ENCODE measurements at places on chromosomes 6 and 20.

DNA sequence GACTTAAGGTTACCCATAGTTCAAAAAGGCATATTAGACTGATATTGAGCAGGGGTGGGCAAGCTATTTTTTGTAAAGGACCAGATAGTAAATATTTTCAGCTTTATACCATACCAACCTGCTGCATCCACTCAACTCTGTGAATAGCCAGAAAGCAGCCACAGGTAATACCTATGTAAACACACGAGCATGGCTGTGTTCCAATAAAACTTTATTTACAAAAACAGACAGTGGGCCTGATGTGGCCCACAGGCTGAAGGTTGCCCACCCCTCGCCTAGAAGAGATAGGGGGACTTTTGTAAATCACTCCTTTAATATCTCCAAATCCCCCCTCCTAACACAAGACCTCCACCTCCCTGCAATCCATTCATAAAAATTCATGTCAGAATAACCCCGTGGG is 64.4 kb downstream of the PSMG4 start:
- no peak for DNase-seq
- peaks cover 12% of the 10 kb centered on the region for H3K4me1 ChIP-seq
- no peak overlapping the region for H3K4me3 ChIP-seq
- no peaks in the 10 kb centered on the region for H3K27me3 ChIP-seq
- no peak overlapping the region for H3K27ac ChIP-seq

GRCh38 chr20:46004889-46005473 is 3.7 kb upstream of the MMP9 start:
- H3K4me1 ChIP-seq, result peaks cover 2% of the 10 kb centered on the region
- no peaks in the 10 kb centered on the region for H3K36me3 ChIP-seq
- H3K4me3 ChIP-seq, result no peak overlapping the region
- no peak overlapping the region for H3K27ac ChIP-seq
- peaks cover 50% of the 10 kb centered on the region for H3K27me3 ChIP-seq

DNA sequence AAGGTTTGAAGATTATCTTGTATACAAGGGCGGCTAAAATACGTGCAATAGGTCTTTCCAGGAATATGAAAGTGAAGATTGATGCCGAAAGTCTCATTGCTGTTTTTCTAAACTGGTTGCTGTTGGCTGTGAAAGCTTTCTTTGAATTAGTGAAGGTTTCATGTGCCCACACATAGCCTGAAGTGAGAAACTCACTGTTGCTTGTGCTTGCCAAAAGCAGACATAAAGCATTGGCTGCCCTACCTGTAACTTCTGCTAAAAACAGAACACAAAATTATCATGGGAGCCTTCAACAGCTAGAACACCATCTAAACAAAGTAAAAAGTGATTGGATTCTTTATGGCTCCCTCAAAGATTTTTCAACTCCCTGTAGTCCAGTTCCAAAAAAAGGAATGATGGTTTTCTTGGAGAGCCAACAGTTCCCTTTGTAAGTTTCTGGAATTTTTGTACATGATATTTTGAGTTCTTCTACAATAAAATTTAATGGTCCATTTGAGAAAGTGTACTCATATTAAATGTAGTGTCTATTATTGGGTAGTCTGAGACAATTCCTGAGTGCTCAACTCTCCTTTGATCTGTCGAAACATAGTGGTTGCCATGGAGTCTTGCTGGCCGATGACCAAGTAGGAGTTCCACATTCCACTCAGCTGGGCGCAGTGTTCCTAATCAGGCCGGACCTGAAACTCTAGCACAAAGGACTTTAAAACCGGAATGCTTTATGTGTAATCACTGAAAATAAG is 68.5 kb downstream of the PLEKHG1 start:
- H3K4me1 ChIP-seq, result peaks cover 1% of the 10 kb centered on the region
- no peaks in the 10 kb centered on the region for H3K36me3 ChIP-seq
- H3K4me3 ChIP-seq, result no peak overlapping the region
- H3K27me3 ChIP-seq, result no peaks in the 10 kb centered on the region
- DNase-seq, result peak; percentile 69

GRCh38 chr6:98678481-98678880 is 155.9 kb upstream of the POU3F2 start:
- H3K36me3 ChIP-seq, result no peaks in the 10 kb centered on the region
- no peak overlapping the region for H3K4me3 ChIP-seq
- H3K27me3 ChIP-seq, result no peaks in the 10 kb centered on the region
- no peaks in the 10 kb centered on the region for H3K4me1 ChIP-seq

GRCh38 chr6:158574800-158575199 is 14.9 kb downstream of the TMEM181 start:
- H3K36me3 ChIP-seq, result peaks cover 12% of the 10 kb centered on the region
- H3K4me1 ChIP-seq, result peaks cover 12% of the 10 kb centered on the region
- no peak overlapping the region for H3K27ac ChIP-seq
- no peak for DNase-seq

DNA sequence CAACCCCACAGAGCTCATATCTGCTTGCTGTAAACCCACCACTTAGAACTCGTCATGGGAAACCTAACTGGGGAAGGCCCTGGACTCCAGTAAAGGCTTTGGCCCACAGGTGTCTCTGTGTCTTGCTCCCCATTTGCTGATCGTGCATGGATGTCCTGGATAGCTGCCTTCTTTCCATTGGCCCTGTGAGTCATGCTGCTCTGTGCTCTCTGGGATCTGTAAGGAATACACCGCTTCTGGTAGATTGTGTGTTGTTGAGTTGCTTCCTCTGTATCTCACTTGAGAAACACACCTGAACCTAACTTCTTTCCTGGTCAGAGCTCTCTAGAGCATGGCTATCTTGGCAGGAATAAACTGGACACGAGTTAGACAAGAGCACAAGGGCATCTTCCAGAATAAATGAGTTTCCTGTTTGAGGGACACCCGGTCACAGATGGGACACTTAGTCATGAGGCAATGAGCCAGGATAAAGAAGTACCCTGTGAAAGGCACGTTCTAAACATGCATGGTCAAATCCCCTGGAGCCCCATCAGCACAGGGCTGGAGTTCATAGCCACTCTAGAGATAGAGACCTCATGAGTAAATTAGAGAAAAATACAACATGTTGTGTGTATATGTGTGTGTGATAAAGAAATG is 99.6 kb upstream of the TMEM170B start:
- H3K36me3 ChIP-seq, result no peaks in the 10 kb centered on the region
- DNase-seq, result no peak
- H3K4me1 ChIP-seq, result peaks cover 3% of the 10 kb centered on the region
- H3K27me3 ChIP-seq, result no peaks in the 10 kb centered on the region
- no peak overlapping the region for H3K27ac ChIP-seq
- no peak overlapping the region for H3K4me3 ChIP-seq

- no peak overlapping the region for H3K4me3 ChIP-seq
- no peaks in the 10 kb centered on the region for H3K27me3 ChIP-seq
- no peak overlapping the region for H3K27ac ChIP-seq
- no peak for DNase-seq
- no peaks in the 10 kb centered on the region for H3K4me1 ChIP-seq
- H3K36me3 ChIP-seq, result no peaks in the 10 kb centered on the region
Observed at GRCh38 chr6:158923805-158924498, 76.0 kb downstream of the RSPH3 start.

- H3K4me1 ChIP-seq, result peaks cover 9% of the 10 kb centered on the region
- DNase-seq, result no peak
- H3K27me3 ChIP-seq, result peaks cover 7% of the 10 kb centered on the region
- H3K27ac ChIP-seq, result no peak overlapping the region
- H3K36me3 ChIP-seq, result no peaks in the 10 kb centered on the region
Observed at GRCh38 chr20:47859278-47859677, 74.0 kb upstream of the SULF2 start.

- peaks cover 13% of the 10 kb centered on the region for H3K4me1 ChIP-seq
- DNase-seq, result no peak
- no peak overlapping the region for H3K4me3 ChIP-seq
- no peaks in the 10 kb centered on the region for H3K27me3 ChIP-seq
- peaks cover 52% of the 10 kb centered on the region for H3K36me3 ChIP-seq
Observed at GRCh38 chr6:31529329-31530150, 778 bp downstream of the MCCD1 start.

DNA sequence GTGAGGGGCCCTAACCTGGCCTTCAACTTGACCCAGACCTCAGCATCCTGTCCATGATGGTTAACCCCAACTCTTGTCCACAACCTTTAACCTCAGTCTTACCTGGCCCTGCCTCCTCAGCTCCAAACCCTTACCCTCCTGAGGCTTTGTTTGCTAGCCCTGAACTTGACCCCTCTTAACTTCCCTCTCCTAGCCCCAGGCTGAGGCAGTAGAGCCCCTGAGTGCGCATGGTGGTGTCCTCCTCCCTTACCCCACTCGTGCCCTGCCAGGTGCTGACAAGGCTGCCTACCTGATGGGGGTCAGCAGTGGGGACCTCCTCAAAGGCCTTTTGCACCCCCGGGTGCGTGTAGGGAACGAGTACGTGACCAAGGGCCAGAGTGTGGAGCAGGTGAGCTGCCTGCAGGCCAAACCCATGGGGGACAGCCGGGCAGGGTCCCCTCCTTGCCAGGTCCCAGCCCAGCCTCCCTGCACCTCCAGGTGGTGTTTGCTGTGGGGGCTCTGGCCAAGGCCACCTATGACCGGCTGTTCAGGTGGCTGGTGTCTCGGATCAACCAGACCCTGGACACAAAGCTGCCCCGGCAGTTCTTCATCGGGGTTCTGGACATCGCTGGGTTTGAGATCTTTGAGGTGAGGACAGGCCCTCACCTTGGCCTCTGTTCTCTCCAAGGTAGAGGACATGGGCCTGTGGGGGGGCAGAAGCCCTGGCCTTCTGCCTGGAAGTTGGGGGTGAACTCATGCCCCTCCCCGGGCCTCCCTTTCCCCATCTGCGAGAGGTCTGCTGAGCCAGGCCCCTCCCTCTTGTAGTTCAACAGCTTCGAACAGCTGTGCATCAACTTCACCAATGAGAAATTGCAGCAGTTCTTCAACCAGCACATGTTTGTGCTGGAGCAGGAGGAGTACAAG is 31.9 kb downstream of the MYH7B start:
- H3K36me3 ChIP-seq, result peaks cover 4% of the 10 kb centered on the region
- no peak overlapping the region for H3K4me3 ChIP-seq
- H3K27me3 ChIP-seq, result peaks cover 55% of the 10 kb centered on the region
- no peak for DNase-seq

DNA sequence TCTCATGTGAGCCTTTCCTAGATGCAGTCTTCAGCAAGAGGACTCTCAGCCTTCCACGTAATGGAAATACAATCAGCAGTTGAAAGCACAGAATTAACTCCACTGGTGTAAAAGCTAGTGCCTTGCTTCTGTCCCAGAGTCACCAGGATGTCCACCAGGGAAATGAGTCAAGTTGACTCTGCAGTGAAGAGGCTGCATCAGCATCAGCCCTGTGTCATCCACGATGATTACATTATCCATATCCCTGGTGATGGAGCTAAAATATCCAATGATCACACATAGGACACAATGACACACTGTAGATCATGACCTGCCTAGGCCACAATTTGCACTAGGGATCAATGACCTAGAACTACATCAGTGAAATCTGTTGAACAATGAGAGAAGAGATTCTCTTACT is 262.4 kb downstream of the ERMARD start:
- H3K27me3 ChIP-seq, result peaks cover 48% of the 10 kb centered on the region
- no peak overlapping the region for H3K27ac ChIP-seq
- no peak for DNase-seq
- no peaks in the 10 kb centered on the region for H3K36me3 ChIP-seq
- H3K4me1 ChIP-seq, result no peaks in the 10 kb centered on the region

DNA sequence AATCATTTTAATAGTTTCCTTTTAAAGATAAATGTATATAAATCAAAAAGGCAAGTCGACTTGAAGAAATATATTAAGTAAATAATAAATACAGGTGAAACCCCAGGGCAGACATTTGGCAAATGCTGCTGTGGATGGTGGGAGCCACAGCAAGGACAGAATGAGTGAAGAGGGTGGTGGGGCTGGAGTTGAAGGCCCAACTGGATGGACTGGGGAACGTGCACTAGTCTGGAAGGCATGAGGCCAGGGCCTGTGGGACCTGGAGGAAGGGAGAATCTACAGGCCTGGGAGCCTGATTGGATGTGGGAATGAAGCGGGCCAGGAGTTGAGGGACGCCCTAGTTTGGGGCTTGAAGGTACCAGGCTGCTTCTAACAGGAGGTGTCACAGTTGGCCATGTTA is 30.6 kb upstream of the BLCAP start:
- peaks cover 51% of the 10 kb centered on the region for H3K27me3 ChIP-seq
- no peaks in the 10 kb centered on the region for H3K36me3 ChIP-seq
- H3K27ac ChIP-seq, result no peak overlapping the region
- no peak overlapping the region for H3K4me3 ChIP-seq
- no peak for DNase-seq

DNA sequence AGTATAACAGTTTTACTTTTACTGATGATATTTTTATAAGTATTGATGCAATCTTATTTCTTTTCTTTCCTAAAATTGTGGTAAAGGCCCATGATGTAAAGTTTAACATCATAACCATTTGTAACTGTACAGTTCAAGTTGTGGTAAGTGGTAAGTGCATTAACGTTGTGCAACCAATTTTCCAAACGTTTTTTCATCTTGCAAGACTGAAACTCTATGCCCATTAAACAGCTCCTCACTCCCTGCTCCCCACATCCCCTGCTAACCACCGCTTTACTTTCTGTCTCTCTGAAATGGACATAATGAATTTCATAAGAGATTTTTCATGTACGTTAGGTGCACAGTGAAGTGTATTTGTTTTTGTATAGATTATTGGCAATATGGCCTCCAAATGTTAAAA is 106.0 kb downstream of the PACRG start:
- no peak overlapping the region for H3K4me3 ChIP-seq
- H3K36me3 ChIP-seq, result no peaks in the 10 kb centered on the region
- DNase-seq, result no peak
- H3K4me1 ChIP-seq, result no peaks in the 10 kb centered on the region
- H3K27me3 ChIP-seq, result no peaks in the 10 kb centered on the region

DNA sequence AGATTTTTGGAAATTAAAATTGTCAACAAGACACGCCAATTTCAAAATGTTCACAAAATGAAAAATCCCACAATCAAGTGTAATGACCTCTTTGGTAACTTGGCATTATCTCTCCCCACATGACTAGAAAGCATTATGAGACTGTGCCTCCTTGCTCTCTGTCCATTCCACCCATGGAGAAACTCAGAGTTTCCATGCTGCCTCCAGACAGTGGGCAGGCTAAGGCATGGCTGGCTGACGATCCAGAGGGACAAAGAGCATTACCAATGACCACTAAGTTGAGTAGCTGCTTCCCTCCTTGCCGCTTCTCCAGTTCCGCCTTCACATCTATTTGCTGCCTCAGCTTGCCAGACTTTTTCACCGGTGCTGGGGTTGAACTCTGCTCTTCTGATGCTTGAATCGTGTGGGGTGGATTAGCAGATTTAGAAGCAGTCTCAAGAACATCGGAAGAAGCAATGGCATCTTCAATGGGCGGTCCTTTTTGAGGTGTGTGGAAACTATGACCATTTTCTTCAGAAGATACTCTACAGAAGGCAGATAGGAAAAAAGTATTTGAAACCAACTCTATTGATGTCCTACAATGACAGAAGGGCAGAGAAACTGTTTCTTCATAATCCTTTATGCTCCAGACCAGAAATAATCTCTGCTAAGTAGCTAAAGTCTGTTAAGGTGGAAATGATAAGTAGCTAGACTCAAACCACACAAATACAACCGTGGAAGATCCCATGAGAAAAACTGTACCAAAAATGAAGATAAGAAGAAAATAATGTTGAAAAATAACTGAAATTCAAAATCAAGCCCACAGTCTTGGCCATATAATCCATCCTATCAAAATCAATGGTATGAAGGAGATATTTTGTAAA is 47.5 kb upstream of the ALDH8A1 start:
- H3K27me3 ChIP-seq, result no peaks in the 10 kb centered on the region
- no peaks in the 10 kb centered on the region for H3K4me1 ChIP-seq
- peaks cover 52% of the 10 kb centered on the region for H3K36me3 ChIP-seq
- no peak overlapping the region for H3K4me3 ChIP-seq

GRCh38 chr6:17869010-17869752 is 118.3 kb downstream of the KIF13A start:
- H3K36me3 ChIP-seq, result no peaks in the 10 kb centered on the region
- H3K4me3 ChIP-seq, result no peak overlapping the region
- peaks cover 6% of the 10 kb centered on the region for H3K4me1 ChIP-seq
- no peaks in the 10 kb centered on the region for H3K27me3 ChIP-seq
